BJ (cell line): ENCODE measurements at places on chromosomes 5 and 9. TPM values are rescaled to one million over a fixed set of nuclear protein-coding genes. Genes with fewer than 3 reads are reported as not detected.

FGF10 gene
- not detected in 2 replicates for polyA plus RNA-seq

NR2F1 gene
- 24.6 and 39.4 TPM in 2 replicates for polyA plus RNA-seq

PPP3R2 gene
- polyA plus RNA-seq: not detected in 2 replicates

AHRR gene
- polyA plus RNA-seq: 25.2 and 36.4 TPM in 2 replicates

PCDHA9 gene
- polyA plus RNA-seq: 0.01 and 0.06 TPM in 2 replicates

DNA sequence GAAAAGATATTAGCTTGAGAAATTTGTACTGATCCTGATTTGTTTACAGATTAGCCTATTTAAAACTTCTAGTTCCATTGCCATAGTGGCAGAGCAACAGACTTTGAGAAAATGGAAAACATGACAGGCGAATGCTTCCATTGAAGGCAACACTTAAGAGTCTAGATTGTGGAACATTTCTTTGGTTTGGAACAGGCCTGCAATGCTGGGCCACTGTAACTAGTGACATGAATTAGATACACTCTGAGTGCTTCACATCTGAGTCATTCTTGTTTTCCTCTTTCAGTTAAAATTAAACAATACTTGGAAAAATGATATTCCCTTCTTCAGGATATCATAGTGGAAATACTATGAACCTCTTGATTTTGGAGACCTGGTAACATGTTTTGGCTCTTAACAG lies 453.6 kb upstream of the TUSC1 start:
- no peak for DNase-seq

GRCh38 chr5:60820593-60821487 lies 23.2 kb downstream of the ELOVL7 start:
- no peak for DNase-seq

GRCh38 chr9:37675661-37676060 lies 24.9 kb downstream of the FRMPD1 start:
- no peak for DNase-seq

GRCh38 chr9:127496974-127497373 lies 45.7 kb downstream of the LRSAM1 start:
- DNase-seq: no peak
